ENCODE measurements at places on chromosomes 2 and 18.
A peak's percentile ranks its signal among the peaks of the same experiment; 100 is the strongest.

DNA sequence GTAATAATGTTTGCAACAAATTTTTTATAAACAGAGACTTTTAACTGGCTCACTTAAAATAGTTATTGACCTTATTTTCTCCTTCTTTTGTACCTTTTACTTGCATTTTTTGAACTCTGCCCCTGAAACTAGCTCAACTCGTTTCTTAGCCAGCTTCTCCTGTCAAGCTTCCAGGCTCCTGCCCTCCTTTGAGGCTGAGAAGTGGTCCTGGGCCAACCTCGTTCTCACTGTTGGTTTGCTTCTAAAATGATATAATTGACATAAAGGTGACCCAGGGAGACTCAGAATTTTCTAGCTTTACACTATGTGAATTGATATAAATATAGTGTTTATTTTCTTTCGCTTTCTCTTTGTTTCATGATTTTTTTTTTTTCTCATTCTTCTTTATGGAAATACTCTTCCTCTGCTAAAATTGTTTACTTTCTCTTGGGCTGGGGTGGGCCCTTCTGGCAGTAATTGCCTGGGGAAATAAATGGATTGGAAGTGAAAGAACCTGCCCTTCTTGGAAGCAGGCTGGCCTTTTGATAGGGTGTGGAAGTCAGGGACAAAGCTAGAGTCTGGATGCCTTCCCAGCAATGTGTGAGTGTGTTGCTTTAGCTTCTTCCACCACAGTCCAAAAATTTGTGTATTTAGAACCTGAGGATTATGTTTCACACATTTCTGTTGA lies 30.7 kb downstream of the GPD2 start:
- DNase-seq, result peak; percentile 76

DNA sequence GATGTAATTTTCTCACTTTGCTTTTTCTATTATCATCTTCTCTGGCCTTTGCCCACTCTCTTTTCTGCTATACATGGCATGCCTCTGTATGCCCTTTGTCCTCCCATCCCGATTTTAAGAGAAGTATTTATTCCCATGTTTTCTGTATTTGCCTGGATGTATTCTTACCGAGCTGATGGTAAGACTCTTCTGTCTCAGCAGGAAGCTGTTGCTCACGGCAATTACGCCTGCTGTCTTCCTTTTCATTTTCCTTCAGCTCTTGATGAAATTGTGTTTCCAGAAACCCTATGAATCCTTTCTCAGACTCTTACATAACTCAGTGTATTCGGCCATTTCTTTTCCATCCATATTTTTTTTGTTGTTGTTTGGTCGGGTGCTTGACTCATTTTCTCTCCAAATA lies 121.6 kb downstream of the SP3 start:
- DNase-seq, result no peak

DNA sequence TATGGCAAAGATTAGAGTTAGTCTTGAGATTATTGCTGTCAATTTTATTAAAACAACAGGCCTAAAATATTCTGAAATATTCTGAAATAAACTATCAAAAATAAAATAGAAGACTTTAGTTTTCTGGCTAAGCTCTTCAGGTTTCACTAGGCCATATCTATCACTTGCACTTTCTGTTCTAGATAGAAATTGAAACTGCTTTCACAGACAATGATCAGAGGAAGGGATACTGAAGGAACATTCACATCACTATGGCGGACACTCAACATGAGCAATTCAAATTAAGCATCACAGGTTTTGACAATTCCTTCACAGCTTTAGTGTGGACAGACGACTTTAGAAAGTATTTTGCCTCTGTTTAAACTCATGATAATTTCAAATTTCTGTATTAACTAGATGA lies 586.4 kb upstream of the REG3G start:
- DNase-seq, result no peak

DNA sequence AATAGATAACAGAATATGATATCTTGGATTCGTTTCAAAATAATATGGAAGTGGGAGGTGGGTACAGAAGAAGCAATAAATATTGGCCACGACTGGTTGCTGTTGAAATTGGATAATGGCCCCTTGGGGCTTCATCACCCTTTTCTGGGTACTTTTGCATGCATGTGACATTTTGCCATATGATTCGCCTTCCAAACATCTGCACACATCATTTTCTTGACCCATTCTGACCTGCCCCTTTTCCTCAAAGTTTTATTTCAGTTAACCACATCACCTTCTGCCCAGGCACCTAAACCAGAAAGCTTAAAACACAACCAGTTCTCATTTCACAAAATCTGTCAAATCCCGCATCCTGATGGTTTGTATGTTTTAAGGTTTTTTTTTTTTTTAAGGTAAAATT lies 116.7 kb upstream of the AGAP1 start:
- no peak for DNase-seq

DNA sequence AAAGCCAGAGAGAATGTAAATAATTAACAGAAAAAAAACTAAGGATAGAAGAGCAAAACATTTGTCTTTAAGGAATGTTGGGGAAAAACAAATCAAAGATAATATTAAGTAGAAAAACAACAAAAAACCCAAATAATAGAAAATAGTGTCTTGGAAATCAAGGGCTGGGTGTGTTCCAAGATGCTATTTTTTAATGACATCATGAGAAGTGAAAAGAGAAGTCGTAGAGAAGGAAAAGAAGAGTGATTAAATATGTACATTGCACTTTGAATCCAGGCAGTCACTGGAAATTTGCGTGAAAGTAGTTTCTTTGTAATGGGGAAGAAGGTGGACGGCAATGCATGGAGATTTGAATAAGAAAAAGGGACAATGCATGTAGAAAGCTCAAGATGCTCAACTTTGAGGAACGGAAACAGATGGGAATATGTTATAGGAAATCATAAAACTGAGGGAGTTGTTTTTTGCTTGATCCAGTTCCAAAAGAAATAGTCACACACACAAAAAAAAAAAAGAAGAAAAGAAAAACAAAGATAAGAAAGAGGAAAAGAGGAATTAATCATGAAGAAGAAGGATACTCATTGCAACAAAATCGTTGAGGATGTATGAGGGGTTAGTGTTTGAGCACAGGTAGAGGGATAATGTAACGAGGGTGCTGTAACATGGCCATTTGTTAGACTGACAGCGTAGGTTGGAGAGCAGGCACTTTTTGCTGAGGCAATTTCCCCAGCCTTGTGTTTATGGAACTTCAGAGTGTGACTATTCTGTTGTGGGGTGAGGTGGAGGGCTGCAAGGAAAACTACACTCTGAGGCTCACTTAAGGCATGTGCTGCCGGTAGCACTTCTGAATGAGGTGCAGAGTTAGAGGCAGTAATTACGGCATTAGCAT lies 184.1 kb downstream of the CALCRL start:
- DNase-seq, result no peak

DNA sequence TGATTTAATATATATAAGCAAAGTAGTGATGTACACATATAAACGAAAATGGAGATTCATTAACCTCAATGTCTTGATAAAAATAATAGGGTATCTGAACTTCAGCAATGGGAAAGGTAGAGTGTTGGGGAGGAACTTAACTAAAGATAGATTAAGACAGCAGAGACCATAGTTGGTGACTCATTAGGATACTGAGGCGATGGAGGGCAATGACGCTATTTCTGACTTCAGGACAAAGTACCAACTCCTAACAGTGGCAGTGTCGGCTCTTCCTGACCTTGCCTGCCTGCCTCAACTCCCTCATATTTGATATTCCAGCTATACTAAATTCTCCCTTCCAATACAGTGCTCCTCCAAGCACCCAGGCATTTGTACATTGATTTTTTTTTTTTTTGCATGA lies 98.6 kb downstream of the CDH2 start:
- DNase-seq, result no peak
